ENCODE measurements at places on chromosomes 11 and 22. TPM values are rescaled to one million over a fixed set of nuclear protein-coding genes. Genes with fewer than 3 reads are reported as not detected.

Gene GAS2L1
- total RNA-seq: 24.5 TPM

Gene TMEM86A
- 0.45 TPM for total RNA-seq

Gene GPR83
- total RNA-seq: not detected

Gene ANO1
- not detected for total RNA-seq

Gene PRDM11
- 3.4 TPM for total RNA-seq

Gene SGSM1
- not detected for total RNA-seq

Gene TRPC6
- 1.5 TPM for total RNA-seq

Gene GAB2
- 5.7 TPM for total RNA-seq

Gene EFCAB6
- total RNA-seq: 0.50 TPM

Gene TMPRSS5
- total RNA-seq: under 0.01 TPM

Gene ZP1
- total RNA-seq: 0.50 TPM

Gene DLG2
- total RNA-seq: 0.45 TPM

Measured in bronchus fibroblast of lung (primary cell).